ENCODE measurements at places on chromosomes 3 and 15. TPM values are rescaled to one million over a fixed set of nuclear protein-coding genes. Genes with fewer than 3 reads are reported as not detected.

AEN gene
- total RNA-seq: 50.3 TPM

GRCh38 chr15:41022487-41023090, 69.3 kb downstream of the CHAC1 start:
- peak; percentile 61 for DNase-seq

ITGB5 gene
- 203 TPM for total RNA-seq

GREM1 gene
- 63.1 TPM for total RNA-seq

DNA sequence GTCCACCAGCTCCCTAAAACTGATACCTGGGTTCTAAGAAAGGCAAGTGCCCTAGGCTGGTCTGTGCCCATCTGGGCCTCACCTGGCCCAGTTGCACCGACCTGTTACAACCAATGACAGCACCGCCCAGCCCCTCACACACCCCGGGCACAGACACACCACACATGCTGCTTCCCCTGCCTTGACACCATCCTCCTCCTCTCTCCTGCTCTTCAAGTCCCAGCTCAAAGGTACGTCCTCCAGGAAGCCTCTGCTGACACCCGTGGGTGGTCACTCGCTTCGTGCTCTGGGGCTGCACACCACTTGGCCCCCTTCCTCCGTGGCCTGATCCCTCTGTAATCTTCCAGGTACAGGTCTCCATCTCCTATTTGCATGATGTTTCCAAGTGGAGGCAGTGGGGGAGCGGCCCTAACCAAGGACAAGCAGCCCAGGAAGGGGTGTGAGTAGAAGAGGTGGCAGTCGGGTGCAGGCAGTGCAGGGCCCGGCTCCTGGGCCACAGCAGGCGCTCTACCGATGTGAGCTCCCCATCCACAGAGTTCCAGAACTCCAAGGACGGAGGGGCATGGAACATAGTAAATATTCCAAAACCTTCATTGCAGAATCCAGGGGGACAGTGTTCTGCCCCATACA, 144.6 kb downstream of the NUP210 start:
- DNase-seq: no peak

TNNC1 gene
- 3,730 TPM for total RNA-seq

GRCh38 chr3:122646146-122646988, 34.3 kb upstream of the PARP14 start:
- DNase-seq: no peak

DNA sequence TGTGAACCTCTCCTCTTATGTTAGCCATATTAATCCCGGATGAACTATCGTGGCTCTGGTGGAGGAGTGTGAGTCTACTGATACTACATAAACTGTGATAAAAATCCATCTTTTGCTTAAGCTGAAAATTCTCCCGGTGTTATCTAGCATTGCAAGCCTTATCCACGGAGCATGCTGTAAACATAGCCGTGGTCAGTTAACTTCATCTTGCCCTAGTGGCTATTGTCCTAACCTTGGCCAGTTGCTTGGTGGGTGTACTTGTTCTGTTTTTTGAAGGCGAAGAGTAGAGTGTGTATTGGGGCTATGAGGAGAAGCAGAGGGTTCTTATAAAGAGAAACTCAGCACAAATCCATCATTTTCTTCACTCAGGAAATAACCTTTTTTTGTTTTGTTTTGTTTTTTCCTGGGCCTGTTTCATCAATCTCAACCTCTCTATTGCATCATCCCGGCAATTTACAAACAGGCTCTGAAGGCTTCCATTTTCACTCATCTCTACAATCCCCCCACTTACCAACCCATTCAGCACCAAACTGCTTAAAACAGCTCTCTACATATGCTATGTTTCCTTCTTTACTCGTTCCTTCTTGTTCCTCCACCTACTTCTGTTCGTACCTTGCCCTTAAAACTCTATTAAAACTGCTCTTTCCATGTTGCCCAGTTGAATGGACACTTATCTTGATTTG, 135.5 kb upstream of the PTX3 start:
- DNase-seq: no peak

DNA sequence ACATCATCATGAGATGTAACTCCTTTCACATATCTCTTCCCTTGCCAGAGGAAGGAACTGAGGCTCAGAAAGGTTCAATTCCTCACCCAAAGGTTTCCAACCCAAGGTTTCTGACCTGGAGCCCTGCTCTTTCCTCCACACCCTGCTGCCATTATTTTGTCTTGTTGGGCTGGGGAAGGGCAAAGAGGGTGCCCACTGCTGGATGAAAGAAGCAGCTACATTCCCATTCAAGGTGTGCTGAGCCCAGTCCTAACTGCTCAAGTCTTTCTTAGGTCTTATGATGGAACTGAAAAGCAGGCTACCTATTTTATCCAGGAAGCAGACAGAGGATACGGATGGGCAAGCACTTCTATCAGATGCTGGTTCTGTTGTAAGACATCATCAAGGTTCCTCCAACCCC, 258.0 kb upstream of the CTDSPL start:
- no peak for DNase-seq

All from myocyte (in vitro differentiated cells).